ENCODE measurements at places on chromosomes 7 and 10.

DNA sequence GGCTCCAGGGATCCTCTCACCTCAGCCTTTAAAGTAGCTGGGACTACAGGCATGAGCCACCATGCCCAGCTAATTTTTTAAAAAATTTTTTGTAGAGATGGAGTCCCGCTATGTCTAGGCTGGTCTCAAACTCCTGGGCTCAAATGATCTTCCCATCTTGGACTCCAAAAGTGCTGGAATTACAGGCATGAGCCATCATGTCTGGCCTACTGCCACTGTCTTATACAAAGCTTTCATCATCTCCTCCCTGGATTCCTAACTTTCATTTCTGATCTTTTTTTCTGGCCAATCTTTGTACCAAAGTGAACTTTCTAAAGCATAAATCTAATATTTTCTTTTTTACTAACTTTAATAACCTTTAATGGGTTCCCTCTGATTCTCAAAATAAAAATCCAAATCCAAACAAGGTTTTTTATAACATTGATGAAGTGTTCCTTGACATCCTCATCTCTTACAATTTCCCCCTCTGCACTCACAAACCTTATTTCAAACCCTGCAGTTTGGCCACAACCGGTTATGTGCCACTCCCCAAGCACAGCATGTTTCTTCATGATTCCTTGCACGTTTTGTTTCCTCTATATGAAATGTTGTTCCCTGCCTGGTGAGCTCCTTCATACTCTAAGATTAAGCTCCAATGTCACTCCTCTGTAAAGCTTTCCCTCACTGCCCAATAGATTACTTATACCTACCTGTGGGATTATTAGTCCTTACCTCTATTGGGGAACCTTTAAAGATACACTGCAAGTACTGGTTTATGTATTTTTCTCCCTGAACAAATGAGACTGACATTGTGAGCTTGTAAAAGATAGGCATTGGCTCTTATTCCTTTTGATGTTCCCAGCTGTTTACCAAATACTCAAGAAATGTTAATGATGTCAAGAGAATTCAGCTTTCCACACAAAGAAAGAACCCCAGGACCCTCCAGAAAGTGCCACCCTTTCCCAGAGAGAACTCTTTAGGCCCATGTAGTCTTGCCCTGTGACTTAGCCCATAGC, 101.7 kb downstream of the HOXA1 start:
- DNase-seq: peak; percentile 52

DNA sequence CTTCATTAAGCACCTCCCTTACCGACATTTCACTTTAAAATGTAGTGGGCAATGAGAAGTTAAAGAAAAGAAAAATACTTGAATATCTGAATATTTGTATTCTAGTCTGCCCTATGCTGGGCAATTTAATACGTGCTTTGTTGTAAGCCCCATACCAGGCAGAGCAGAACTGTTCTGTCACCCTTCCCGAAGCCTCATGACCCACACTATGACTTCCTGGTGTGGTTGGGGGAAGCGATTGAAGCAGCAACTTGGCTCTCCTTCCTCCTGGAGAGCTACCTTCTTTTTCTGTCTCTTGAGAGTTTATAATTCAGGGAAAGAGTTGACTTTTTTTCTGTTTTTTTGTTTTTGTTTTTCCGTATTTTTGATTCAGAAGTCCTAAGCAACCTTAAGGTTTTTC, 243.7 kb downstream of the INHBA start:
- DNase-seq: no peak

- no peak for DNase-seq
These were observed 92.1 kb upstream of the FGFR2 start for GRCh38 chr10:121690152-121690848.

DNA sequence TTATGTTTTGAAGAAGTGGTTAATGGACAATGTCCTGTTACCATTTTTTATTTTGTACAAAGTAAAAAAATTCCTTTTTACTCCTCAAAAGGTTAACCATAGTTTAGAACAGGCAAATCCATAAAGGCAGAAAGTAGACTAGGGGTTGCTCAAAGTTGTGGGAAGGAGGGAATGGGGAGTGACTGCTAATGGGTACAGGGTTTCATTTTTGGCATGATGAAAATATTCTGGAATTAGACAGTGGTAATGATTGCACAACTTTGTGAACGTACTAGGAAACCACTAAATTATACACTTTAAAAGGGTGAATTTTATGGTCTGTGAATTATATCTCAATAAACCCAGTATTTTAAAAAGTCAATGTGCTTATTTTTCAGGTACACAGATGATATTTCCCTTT, 35.4 kb upstream of the CDK14 start:
- DNase-seq: no peak

- DNase-seq: no peak
These were observed 61.5 kb downstream of the KCND2 start for GRCh38 chr7:120334475-120334874.

- no peak for DNase-seq
These were observed 149.6 kb downstream of the BICC1 start for GRCh38 chr10:58662314-58662713.

DNA sequence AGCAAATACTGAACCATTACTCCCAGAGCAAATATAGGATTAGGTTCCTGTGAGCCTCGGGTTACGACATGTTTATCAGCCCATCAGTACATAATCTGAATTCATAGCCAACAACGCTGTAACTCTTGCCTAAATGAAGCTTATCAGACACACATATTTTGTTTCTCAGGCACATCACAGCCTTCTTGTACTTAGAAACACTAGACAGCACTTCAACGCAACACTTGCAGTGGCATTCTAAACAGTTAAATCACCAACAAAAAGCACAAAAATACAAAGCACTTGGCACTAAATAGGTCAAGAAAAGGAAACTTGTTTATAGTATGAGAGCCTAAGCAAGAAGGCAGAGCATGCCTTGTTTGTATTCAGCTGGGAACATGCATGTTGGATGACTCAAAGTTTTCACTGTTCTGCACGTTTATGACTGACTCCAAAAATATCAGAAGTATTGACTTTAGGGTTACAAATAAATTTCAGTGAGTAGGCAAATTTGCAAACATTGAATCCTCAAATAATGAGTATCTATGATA, 75.0 kb downstream of the VPS50 start:
- peak; percentile 16 for DNase-seq

DNA sequence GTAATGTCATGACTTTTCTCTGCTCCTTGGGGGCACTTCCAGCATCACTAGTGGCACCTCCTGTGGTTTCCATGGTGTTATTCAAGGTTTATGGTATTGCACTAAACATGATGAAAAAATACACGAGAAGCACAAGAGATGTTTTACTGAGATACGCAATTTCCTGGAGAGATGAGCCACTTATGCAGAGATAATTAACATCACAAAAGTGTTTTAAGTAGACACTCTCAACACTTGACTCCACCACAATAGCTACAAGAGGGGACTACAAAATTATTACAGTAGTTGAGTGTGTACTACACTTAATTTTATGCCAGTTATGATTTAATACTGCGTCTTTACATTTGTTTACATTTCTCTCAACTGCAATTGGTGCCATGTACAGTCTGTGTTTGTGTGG, 906.7 kb downstream of the DNAJB9 start:
- no peak for DNase-seq

GRCh38 chr7:158378978-158379377, 208.6 kb downstream of the PTPRN2 start:
- no peak for DNase-seq

GRCh38 chr7:47373871-47374451, 207.9 kb downstream of the TNS3 start:
- DNase-seq: no peak

- DNase-seq: peak; percentile 42
These were observed 645 bp downstream of the SLC26A4 start for GRCh38 chr7:107661081-107661864.

DNA sequence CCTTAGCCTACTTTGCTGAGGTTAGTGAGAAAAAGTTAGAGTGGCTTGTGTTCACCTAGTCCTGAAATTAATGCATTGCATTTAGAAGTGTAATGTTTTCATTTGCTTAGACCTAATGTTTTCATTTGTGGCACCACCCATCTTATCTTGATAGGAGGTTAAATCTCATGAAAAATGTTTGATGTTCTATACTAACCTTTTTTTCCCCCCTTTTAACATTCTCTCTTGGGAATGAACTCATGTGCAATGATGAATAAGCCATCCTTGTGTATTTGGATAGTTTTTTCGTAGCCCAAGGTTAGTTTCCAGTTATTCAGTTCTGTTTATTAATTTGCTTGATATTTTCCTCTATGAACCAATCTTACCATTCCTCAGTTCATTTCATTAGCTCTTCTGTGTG, 2.8 kb downstream of the FHIP2A start:
- DNase-seq: no peak

DNA sequence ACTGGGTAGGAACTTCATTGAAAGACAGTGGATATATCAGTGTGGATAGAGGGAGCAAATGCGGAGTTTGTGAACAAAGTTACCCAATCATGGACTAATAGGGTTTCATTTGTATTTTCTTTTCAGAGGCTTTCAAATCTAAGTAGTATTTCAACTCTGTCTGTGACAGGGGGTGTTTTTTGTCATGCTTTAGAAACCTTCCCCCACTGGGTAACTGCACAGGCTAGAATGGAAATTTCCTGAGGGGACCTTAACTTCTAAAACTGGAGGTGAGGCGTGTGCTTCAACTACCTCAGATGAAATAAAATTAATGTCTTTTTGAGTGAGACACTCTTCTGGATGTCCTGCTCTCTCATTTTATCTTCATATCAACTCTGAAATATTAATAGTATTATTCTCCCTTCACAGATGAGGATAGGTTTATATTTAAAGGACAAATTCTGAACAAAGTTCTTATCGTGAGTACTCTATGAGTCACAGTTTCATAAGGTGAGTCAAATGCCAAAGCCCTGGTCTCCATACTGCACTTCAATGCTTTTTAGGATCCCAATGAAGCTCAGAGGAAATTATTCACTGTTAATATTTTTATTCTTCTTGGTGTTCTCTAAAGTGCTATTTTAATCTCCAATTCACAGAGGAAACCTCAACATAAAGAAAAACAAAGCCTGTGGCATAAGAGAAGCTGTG, 770.6 kb downstream of the CCSER2 start:
- DNase-seq: no peak

DNA sequence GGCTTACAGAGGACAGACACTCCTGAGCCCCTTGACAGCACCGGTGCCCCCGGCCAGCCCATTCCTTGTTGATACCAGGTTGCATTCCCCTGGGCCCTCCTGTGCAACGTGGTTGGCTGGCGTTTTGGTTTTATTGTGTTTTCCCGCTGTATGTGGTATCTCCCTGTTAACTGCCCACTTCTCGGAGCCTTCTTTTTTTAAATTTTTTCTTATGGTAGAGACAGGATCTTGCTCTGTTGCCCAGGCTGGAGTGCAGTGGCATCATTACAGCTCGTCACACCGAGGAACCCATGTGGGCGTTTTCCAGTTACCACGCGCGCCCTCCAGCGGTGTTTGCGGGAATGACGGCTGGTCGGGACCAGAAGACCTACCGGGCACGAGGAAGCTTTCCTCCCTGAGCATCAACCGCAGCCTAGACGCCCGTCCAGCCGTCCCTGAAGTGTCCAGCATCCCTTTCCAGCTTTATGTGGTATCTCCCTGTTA, 16.9 kb upstream of the ZFAND2A start:
- peak; percentile 66 for DNase-seq

DNA sequence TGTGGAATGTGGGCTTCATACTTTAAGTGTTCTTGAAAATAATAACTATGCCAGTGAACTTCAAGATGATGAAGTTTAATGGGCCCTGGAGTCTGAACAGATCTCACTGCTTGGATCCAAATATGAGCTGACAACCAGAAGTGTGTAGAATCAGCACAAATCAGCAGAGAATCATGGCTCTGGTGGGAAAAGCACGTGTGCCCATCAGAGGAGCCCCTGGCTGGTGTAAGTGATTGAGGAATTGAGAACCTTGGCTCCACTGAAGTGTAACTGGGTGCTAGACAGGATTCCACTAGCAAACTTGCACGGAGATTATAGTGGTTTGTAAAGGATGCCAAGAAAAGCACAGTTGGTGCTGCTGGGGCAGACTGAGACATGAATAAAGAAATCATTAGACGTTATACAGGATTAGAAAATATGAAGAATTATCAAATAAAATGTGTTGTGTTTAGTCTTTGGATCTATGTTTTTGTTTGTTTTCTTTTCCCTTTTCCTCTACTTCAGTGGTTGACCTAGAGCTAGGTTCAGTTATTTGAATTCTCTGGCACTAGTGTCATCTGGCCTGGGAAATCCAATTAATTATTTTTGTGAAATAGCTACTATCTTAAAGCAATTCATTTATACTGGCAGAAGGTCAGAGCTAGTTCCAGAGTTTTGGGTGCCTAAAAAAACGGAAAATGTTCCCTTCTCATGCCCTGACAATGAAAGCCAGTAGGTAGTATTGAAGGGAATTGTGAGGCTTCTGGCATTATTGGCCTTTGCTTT, 175.7 kb upstream of the MEOX2 start:
- DNase-seq: no peak

DNA sequence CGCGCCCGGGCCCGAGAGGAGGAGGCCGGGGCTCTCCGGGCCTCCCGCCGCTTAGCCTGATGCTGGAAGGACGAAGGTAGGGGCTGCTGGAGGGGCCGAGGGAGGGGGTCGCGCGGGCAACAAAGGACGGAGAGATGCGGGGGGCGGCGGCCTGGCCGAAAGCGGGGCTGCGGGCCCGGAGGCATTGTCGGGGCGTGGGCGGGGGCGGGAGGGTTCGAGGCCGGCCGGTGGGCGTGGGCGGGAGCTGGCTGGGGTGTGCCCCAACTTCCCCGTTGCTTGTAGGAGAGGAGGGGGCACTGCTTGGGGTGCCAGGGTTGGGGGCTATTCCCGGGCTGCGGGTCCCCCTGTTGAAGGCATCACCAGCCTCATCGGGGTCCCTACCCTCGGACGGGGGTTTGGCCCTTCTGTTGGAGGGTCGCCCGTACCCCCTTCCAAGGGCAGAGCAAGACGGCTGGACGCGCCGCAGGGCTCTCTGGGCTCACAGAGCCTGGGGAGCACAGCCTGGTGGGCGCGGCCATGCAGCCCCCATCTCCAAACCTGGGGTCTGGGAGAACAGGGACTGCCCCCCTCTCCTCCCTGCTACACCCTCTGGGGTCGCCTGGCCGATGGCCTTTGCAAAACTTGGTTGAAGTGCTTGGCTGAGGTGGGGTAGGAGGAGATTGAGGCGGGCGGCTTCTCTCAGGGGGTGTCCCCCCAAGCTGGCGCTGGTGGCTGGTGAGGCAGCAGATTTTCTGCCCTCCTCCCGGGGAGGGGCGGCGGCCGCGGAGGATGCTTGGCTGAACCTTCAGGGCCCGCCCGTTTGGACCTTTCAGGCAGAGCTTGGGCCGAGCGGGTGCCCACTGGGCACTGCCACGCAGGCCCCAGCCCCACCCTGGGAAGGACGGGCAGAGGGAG, 699 bp downstream of the CLIP2 start:
- DNase-seq: no peak

DNA sequence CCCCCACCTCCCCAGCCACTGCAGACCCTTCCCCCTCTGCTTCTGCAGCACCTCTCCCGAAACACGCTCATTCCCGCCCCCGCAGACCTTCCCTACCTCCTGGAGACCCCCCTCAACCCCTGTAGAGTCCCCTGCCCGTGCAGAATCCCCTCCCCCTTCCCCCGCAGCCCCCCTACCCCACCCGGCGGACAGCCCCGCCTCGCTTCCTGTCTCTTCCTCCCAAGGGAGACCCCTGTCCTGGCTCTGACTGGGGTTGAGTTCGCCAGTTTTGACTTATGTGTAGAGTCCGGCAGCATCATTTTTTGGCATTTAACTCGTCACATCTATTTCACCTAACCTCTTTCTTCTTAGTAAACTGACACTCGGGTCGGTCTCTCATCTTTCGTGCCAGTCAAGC, 54.0 kb downstream of the ALOX5 start:
- no peak for DNase-seq

Data from MG63 (cell line).